ENCODE measurements at places on chromosomes 2 and 18.

DNA sequence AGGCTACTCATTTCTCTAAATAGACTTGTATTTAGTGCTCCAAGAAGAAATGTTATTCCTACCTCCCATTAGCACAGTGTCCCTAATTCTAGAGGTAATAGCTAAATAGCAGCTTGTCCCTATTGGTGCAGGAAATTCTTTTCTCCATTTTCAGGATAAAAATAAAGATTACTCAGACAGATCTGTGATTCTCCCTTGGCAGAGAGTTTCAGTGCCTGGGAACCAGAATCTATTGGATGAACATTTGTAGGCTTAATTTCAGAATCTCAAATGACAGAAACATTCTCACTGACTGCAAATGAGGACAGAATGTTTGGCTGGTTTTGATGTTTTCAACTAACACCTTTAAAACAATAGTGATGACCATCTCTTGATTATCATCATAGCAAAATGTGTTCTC lies 33.3 kb upstream of the LGALSL start:
- DNase-seq = no peak

DNA sequence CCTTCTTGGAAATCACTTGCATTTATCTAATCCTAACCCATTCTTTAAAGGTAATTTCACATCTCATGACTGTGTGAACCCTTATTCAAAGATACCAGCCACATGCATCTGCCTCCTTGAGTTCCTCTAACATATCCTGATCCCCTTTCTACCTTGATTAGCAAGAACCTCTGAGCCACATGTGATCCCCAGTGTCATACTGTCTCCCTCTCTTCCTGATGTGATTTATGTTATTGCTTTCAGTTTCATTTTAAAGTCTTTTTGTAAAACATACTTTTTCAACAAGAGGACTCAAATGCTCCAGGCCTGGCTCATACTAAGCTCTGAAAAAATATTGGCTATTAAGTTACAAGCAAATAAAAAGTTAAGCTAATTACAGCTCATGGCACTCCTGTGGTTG lies 470.1 kb downstream of the DLGAP1 start:
- DNase-seq = no peak

DNA sequence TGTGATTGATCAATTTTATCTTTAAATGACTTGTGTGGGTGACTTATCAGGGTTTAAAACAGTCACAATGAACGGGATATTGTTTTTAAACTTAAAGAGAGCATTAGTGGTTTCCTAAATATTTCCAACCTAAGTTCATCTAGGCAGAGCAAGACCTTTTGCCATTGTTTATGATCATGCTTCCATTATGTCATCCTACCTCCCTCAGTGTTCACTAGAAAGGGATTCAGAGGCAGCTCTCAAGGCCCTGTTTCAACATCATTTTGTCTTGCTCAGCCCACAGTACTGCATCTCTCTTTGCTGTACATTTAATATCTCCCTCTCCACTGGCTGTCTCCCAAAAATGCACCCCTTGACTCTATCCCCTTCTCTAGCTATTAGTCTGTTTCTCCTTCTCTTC lies 21.5 kb upstream of the PELI1 start:
- DNase-seq = no peak

DNA sequence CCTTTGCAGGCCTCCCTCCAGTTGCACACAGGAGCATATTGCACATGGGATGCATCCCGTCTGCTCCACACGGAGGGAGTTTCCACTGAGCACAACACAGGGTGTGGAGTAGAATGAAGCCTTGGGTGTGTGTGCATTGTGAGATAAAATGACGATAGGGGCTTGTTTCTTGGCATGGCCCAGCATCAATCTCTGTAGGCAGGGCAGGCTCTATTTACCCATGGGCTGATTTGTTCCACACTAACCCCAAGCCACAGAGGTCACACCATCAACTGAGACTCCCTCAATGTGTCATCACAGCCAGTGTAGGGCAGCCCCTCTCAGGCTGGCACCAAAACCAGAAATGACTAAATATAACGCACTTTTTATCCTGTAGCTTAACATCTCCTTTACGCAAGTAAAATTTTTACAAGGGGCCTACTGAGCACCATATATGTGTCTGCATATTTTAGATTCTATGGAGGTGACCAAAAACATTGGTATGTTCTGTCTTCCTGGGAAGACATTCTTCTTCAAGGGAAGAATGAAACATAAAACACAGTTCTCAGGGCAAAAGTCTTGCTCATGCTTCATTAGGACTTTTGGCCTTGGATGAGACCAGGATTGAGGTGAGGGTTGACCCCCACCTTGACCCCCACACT lies 2.7 kb upstream of the GKN1 start:
- no peak for DNase-seq

DNA sequence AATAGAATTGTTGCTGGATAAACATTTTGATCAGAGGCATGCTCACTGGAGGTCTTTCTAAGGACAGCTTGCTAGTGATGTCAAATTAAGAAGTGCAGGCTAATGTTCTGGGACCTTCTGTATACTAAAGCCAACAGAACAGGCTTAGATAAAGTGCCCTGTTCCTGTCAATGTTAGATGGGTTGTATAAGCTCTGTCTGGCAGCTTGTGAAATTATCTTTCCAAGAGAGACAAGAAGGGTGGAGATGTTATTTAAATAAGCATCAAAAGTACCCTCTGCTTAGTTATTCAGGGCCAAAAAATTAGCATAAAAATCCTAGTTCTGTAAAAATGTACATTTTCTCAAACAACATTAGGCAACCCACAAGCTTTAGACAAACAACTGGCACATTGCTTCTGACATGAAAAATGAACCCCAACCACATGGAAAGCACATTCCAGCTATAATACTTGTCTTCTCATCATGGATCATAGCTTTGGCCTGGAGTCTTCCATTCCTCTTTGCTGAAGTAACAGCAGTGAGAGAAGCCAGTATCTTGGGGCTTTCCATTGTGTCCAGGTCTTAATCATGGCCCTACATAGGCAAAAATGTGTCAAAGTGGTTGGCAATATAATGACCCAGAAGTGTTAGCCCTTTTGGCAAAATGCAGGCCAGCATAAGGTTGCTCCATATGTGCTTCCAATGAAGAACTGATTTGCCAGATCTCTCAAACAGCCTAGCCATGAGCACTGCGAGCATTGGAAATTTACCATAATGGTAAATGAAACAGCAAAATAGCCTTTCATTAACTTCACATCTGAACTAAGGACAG lies 478.1 kb upstream of the ZNF804A start:
- no peak for DNase-seq

DNA sequence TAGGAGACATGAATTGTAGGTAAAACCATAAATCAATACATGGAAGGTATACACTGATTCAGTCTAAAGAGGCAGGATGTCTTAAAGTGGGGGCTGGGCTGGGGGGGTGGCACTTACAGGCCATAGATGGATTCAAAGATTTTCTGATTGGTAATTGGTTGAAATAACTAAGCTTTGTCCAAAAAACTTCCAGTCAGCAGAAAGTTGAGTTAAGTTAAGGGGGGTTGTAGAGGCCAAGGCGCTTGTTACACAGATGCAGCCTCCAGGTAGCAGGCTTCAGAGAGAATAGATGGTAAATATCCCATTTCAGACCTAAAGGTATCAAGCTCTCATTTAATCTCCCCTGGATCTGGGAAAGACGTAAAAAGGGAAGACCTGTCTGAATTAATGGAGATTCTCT lies 233.6 kb upstream of the NRXN1 start:
- DNase-seq = no peak

DNA sequence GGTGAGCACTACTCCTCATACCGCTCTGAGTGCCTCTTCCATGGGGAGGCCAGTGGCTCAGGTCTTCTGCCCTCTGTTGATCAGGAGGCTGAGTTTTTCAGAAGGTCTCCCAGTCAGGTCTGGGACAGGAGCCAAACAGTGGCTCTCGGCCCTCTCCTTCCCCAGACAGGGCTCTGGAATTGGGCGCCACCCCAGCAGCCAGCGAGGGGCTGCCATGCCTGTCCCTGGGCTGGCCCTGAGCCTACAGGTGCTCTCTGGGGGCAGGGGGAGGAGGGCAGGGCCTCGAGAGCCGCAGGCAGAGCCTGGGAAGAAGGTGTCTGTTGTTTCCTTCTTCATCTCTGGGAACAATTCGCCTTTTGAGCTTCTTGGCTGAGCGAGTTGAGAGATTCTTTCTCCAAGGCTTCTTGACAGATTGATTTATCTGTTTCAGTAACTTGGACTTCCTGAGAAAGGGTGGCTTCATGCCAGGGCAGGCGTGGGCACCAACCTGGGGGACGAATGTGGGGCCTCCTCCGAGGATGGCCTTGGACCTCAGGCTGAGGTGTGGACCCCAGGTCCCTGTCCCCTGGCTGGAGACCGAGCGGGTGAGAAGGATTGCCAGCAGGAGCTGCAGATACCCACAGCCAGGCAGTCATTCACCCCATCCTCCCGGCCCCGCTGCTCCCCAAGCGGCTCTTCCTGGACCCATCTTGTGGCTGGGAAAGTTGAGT lies 64.7 kb upstream of the GLI2 start:
- no peak for DNase-seq

GRCh38 chr2:13768274-13768673 lies 864.2 kb upstream of the LRATD1 start:
- DNase-seq = no peak

DNA sequence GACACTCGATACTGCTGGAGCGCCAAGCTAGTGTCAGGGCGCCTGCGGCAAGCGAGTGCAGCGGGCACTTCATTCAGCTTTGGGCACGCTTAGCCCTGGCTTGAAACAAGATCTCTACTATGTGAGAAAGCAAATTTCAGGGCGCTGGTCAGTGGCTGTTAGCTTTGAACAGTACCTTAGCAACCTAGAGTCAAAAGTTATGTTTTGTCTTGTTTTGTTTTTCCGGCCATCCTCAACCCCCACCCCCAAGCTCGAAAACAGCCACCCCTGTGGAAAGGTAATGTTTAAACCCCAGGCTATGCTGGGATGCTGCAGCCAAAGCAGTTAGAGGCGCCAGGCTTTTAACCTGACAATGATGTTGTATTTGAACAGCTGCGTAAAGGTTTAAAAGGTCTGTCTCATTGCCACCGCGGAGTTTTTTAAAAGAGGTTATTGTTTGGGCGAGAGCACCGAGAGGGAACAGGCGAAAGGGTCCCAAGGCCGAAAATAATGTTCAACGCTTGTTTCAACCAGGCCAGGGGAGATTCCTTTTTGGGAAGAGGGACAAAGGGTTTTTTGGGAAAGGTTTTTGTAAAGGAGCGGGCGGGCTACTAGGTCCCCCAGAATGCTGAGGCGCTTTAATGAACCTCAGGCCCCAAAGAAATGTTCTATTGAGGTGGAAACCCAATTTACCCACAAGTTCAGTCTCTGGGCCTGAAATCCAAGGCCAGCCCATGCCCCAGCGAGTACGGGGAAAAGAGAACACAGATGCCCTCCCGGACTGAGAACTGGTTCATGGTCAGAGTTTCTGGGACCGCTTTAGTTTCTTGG lies 2.3 kb upstream of the HOXD10 start:
- DNase-seq = no peak

GRCh38 chr2:52594026-52594425 lies 1173.6 kb upstream of the CHAC2 start:
- no peak for DNase-seq

- no peak for DNase-seq
Observed at GRCh38 chr18:54284535-54284934, 15.2 kb downstream of the POLI start.

- no peak for DNase-seq
Observed at GRCh38 chr2:183035954-183036669, 2.1 kb downstream of the NCKAP1 start.

DNA sequence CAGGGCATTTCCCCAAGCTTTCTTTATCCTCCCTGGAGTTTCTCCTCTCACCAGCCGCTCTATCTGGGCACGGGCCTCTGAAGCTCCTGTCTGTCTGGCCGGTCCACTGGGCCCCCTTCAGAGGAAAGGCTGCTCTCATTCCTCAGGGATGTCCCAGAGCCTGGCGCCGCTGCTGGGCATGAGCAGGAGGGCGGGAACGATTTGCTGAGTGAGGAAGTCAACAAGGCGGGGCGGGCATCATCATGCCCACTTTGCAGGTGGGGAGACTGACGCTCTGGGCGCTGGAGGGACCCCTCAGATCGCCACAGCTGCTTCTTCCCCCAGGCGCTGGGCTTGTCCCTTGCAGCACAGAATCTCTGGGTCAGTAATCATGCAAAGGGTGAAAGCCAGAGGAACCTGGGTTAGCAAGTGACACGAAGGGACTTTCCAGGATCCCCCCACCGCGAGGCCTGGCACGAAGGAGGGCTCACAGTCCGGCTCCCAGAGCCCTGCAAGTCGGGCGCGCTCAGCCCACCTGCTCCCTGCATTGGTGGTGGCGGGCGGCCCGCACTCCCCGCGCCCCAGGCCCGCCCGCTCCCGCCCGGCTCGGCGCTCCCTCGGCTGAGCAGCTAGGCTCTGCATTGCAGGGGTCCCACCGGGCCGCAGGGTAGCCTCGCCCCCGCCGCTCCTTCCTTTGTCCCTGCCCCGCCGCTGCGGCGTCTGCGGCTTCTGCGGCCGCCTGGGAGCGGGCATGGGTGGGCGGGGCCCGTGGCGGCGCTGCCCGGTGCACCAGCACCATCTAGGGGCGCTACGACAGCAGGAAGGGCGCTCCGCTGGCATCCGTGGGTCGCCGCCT lies 157.8 kb downstream of the CYRIA start:
- DNase-seq = no peak

- DNase-seq = no peak
Observed at GRCh38 chr2:199754766-199755165, 96.2 kb downstream of the FTCDNL1 start.

- DNase-seq = no peak
Observed at GRCh38 chr2:208172125-208172524, 8.7 kb upstream of the CRYGA start.

All from NCI-H524 treated with DMSO at 0.1 percent for 48 hours (cell line).